Stimulated activated CD4-positive, alpha-beta T cell treated with anti-CD3 and anti-CD28 coated beads, Interleukin-1b, Interleukin-23, amount 100 ng/mL, for 48 hours (primary cell): ENCODE measurements at places on chromosomes 4 and X.

DNA sequence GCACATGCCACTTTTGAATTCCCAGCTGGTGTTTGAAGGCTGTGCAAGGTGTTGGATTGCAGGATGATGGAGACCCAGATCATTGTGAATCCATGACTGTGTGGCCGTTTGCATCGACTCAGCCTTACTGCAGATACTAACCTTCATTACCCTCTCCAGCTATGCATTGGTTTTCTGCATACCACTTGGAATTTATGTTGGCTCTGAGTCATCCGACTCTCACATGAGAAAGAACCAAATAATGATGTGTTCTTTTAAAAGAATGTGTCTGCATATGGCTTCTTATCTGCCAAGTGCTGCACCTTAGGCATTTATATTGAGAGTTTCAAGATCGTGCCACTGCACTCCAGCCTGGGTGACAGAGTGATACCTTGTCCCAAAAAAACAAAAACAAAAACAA lies 106.7 kb upstream of the PRKX start:
- no peak for DNase-seq

- DNase-seq, result no peak
Observed at GRCh38 chrX:75155447-75155826, 646 bp downstream of the ABCB7 start.

DNA sequence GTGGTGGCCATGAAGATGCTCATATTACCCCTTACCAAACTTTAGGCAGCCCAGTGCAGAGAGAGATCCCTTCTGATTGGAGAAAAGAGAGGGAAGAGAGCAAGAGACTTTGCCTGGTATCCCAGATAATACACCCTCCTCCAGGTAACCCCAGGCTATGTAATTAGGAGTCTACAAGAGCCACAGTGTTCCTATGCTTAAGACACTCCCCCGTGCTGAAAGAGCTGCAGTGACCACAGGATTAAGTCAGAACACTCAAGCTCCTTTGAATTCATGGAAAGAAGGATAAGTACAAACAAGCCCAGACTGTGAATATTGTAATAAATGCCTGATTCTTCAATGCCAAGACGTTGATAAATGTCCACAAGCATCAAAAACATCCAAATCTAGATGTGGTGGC lies 41.4 kb downstream of the PABPC4L start:
- DNase-seq, result no peak

DNA sequence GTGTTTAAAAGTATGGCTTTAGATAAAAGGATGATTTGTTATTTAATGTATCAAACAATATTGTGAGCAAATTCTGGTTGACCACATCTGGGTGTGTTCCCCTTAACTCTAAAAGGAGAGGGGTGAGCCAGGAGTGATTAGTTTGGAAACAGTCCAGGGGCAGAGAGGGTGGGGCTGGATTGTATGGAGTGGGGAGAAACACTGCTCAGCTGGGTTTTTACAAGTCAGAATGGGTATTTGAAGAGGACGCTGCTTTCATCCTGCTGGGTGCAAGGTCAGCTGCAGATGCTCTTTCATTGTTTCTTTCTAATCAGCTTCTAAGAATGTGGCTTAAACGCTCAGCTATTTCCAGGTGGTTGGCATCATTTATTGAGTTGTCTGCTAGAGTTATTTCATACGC lies 82.8 kb upstream of the LIMCH1 start:
- no peak for DNase-seq

DNA sequence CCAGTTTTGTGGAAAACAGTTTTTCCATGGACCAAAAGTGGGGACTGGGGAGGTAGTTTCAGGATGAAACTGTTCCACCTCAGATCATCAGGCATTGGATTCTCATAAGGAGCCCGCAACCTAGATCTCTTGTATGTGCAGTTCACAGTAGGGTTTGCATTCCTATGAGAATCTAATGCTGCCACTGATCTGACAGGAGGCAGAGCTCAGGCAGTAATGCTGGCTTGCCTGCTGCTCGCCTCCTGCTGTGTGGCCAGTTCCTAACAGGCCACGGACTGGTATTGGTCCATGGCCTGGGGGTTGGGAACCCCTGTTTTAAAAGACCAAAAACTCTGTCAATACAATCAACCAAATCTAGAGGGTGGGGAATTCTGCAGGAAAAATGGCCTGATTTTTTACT lies 100.0 kb upstream of the EOLA2 start:
- DNase-seq, result no peak

GRCh38 chr4:113566015-113566795 lies 195.3 kb downstream of the CAMK2D start:
- DNase-seq, result no peak

DNA sequence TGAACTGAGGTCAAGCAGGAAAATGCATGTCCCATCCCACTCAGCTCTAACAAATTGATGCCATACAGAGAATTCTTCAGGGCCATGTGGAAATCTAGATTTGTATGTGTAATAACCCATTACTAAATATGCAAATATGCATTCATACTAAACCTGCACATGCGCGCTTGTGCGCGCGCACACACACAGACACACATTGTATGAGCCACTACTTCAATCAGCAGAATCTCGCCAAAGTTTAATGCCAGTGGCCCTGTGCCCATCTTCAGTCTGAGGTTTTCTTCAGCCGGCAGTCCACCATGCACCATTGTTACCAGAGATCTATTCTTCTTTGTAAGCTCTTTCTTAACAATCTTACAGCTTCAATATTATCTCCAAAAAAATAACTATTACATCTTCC lies 276.4 kb downstream of the PDGFC start:
- no peak for DNase-seq

GRCh38 chrX:39750256-39750790 lies 347.4 kb downstream of the BCOR start:
- no peak for DNase-seq

DNA sequence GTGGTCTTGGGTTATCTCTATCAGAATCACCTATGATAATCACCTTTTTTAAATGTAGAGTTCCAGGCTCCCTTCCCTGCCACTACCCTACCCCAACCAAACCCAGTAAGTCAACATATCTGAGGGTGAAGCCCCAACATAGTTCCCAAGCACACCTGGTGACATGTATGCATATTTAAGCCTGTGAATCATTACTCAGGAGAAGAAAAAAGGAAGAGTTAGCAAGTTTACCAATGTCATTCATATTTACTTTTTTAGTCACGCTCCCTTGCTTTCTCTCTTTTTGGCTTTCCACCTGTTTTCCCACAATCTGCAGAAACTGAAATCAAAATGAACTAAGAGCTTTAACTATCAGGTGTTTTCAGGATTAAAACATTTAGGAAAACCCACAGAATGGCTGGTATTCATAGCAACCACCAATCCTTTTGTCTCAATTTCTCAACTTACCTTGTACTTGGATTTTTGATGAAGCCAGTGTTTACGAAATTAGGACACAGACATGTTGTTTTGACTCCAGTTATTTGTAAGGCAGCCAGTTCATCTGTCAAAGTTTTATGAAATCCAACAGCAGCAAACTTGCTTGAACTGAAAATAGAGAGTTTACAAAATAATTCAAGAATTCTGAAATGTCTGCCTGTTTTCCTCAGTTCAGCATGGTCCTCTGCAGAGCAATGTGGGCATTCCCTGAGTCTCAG lies 34.0 kb downstream of the HSD17B11 start:
- DNase-seq, result no peak
